ENCODE measurements at places on chromosomes 3 and 15. TPM values are rescaled to one million over a fixed set of nuclear protein-coding genes. Genes with fewer than 3 reads are reported as not detected.

PRICKLE2 gene
- total RNA-seq = 0.09 TPM

GOLGA6A gene
- total RNA-seq = 0.53 TPM

DNA sequence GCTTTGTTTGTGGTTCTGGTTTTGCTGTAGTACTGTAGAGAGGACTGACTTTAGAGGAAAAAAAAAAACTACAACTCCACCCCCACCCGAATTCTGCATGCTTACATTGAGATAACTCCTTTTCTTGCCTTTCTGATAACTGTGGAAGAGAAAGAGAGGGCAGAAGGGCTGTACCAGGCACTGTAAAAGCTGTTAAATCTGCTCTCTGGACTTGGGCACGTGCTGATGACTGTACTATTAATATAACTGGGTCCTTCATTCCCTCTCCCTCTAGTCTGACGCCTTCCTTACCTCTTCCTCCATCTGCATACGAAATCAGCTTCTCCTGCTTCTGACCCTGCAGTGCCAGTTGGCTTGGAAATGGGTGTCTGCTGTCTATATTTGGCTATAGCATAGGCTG lies 15.0 kb downstream of the MAPKBP1 start:
- DNase-seq = no peak

- DNase-seq = no peak
These were observed 24.3 kb downstream of the THBS1 start for GRCh38 chr15:39605146-39605545.

DNA sequence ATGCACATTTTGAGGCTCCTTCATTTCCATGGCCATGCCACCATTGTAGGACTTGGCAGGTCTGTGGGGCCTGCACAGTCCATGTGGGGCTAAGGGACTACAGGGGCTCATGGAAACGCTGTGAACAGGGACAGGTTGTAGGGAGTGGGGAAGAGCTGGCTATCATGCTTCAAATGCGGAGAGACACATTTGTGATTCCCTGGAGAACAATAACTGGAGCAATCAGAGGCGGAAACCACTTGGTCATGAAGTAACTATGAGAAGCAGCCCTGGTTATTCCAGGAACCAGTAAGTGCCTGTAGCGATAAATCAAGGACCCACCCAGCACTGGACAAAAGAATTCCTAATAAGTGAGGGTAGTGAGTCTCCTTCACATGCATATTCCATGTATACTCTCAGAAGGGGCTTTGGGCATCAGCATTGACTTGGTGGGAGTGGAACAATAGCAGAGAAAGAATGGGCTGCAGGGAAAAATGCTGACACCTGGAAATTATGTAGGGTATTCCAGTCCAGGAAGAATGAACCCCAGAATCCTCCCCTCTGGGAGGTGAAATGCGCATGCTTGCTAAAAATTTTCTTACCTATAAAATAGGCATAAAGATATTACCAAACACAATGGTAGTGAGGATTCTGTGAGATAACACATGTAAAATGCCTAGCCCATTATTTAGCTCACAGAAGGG lies 251.4 kb upstream of the ROPN1 start:
- DNase-seq = no peak

DNA sequence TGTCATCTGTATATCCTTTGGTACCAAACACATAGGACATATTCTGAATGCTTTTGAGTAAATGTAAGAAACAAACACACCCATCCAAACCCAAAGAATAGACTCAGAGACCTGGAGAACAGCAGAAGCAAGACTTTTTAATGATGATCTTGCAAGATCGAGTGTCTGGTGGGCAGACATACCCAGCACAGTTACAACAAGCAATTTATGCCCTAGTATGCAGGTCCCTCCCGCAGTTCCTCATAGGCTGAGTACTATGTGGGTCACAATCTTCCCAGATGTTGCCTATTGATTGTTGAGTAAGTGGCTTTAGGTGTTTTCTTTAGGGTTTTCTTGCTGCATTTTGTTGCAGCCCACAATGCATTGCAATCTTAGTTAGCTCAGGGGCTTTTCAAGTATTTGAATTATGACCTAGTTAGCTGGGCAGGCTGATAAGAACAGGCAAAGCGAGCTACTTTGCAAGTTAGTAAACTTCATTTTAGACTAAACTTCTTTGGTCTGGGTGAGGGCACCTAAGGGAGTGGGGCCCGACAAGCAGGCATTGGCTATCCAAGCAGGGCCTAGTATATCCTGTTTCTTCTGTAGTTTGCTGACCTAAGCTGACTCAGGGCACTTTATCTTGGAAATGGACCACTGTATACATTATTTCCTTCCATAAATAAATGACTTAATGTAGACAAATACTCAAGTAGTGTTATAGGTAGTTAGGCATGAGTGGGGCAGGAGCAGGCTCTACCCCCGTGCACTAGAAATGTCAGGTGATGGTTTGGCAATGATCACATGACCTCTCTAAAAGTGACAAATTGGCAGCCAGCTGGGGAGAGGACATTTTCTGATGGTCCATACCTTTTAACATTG lies 87.3 kb upstream of the LIPC start:
- DNase-seq = no peak

- DNase-seq = no peak
These were observed 63.3 kb upstream of the RGMA start for GRCh38 chr15:93152360-93152759.

Data from activated T-cell treated with anti-CD3 and anti-CD28 coated beads, Interleukin-2, amount 50 U/mL, for 72 hours (primary cell).